ENCODE measurements at places on chromosomes 3 and 15. TPM values are rescaled to one million over a fixed set of nuclear protein-coding genes. Genes with fewer than 3 reads are reported as not detected.

Gene PPM1L
- 33.2 TPM for total RNA-seq

Gene GASK1A
- total RNA-seq, result 17.4 TPM

Gene ZBTB47
- 52.0 TPM for total RNA-seq

Gene ZMYND10
- not detected for total RNA-seq

Gene STAC
- total RNA-seq, result 39.6 TPM

Gene GCSAM
- not detected for total RNA-seq

Gene MYZAP
- 39.1 TPM for total RNA-seq

Gene NR2F2
- 28.8 TPM for total RNA-seq

Gene SST
- total RNA-seq, result 1.1 TPM

Gene SPTBN5
- total RNA-seq, result 0.36 TPM

Gene HYAL3
- total RNA-seq, result 3.6 TPM

Gene TRPM1
- not detected for total RNA-seq

Gene TMEM207
- not detected for total RNA-seq

Gene SHISA5
- total RNA-seq, result 88.9 TPM

Gene OXTR
- 0.55 TPM for total RNA-seq

Gene RPP25
- total RNA-seq, result 4.7 TPM

Gene EFHB
- total RNA-seq, result not detected

Gene ARL6IP5
- 126 TPM for total RNA-seq

Gene ALS2CL
- 10.5 TPM for total RNA-seq

Gene TM4SF4
- 17.1 TPM for total RNA-seq

Gene GP5
- 0.14 TPM for total RNA-seq

Gene KLHL6
- 2.0 TPM for total RNA-seq

Gene RBP2
- total RNA-seq, result not detected

Gene GRM2
- total RNA-seq, result under 0.01 TPM

Gene RBPMS2
- 23.9 TPM for total RNA-seq

Gene TBL1XR1
- total RNA-seq, result 111 TPM

Gene ERC2
- 0.83 TPM for total RNA-seq

Gene C3orf22
- 0.54 TPM for total RNA-seq

Gene PTPRG
- 75.1 TPM for total RNA-seq

Gene HAPLN3
- total RNA-seq, result 1.6 TPM

Gene TIMP4
- total RNA-seq, result 25.0 TPM

Gene MYRIP
- 2.2 TPM for total RNA-seq

Gene C3orf20
- total RNA-seq, result not detected

Gene GOLGA8S
- not detected for total RNA-seq

Gene FANCD2OS
- total RNA-seq, result not detected

Gene AHSG
- not detected for total RNA-seq

Gene CACNA1D
- 5.4 TPM for total RNA-seq

Gene ADCY5
- 84.4 TPM for total RNA-seq

Gene OIP5
- not detected for total RNA-seq

Gene ZNF502
- 5.8 TPM for total RNA-seq

Gene LCMT2
- 4.6 TPM for total RNA-seq

Gene AGBL1
- total RNA-seq, result 0.16 TPM

Gene CFAP100
- total RNA-seq, result not detected

Gene GP9
- total RNA-seq, result not detected

Gene EFCC1
- 15.0 TPM for total RNA-seq

Gene B3GALNT1
- total RNA-seq, result 2.1 TPM

Gene SMCO1
- not detected for total RNA-seq

Gene EXD1
- total RNA-seq, result not detected

Gene ZNF80
- total RNA-seq, result not detected
